ENCODE measurements at places on chromosomes 7 and 10.

DNA sequence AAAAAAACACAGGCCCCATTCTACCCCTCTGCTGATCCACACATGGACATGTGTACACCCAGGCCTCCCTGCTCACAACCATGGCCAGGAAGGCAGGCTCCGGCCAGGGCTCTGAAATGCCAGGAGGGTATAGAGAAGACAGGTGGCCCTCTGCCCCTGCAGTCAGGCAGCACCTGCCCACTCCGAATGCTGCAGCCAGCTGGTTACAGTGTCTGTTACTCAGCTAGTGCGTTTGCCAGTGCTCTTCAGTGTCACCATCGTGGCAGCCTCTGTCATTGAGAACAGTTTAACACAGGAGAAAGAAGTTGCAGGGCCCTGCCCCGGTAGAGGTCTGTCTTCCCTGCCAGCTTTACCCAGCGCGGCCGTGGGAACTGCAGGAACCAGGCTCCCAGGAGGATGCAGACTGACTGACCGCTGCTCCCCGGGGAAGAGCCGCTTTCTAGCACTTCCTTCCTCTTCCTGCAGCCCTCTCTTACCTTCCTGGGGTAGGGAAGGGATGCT is 128.8 kb upstream of the FAM20C start:
- DNase-seq: peak; percentile 74

- peak; percentile 66 for DNase-seq
Measured at GRCh38 chr7:91565499-91566401, 301.5 kb downstream of the FZD1 start.

- no peak for DNase-seq
Measured at GRCh38 chr7:3143869-3144775, 100.5 kb upstream of the CARD11 start.

- no peak for DNase-seq
Measured at GRCh38 chr10:62036186-62037081, 134.9 kb downstream of the ARID5B start.
